Endodermal cell (in vitro differentiated cells): ENCODE measurements at places on chromosomes 5 and 9. TPM values are rescaled to one million over a fixed set of nuclear protein-coding genes. Genes with fewer than 3 reads are reported as not detected.

DNA sequence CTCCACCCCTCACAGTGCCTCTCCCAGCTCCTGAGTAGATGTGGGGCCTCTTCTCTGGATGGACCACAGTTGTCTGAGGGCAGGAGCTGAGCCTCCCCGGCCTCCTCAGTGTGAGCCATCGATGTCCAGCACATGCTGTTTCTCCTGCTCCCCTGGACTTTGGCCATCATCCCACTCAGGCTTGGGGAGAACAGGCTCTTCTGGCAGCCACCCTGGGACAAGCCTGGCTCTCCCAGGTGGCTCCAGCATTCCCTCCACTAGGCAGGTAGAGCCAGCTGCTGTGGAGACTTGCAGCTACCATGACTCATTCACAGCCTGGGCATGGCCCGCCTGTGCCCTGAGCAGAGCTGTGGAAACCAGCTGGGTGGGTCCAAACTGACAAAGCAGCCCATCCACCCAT lies 77.0 kb downstream of the CSNK1A1 start:
- DNase-seq: peak; percentile 60

- no peak for DNase-seq
Measured at GRCh38 chr9:6702707-6703106, 55.1 kb upstream of the KDM4C start.

DNA sequence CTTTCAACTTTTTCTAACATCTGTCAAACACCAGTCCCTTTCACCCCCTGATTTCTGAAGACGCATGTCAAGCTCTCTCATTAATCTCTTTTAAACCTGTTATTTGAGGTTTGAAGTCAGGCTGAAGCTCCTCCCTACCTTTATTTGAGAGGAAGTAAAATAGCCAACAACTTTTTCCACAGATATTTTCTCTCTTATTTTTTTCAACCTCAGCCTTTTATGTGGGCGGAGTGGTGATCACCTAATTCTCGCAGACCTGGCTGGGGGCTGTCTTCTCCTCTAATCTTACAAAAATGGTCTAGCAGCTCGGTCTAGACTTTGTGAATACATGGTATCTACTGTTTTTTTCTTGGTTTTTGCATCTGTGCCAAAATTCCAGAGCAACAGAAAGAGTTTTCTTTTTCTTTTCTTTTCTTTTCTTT lies 395.7 kb upstream of the ACTBL2 start:
- no peak for DNase-seq

GRCh38 chr5:160702934-160703333 lies 149.1 kb downstream of the ATP10B start:
- DNase-seq: no peak

- DNase-seq: no peak
Measured at GRCh38 chr5:14671414-14671813, 6.9 kb downstream of the OTULIN start.

DNA sequence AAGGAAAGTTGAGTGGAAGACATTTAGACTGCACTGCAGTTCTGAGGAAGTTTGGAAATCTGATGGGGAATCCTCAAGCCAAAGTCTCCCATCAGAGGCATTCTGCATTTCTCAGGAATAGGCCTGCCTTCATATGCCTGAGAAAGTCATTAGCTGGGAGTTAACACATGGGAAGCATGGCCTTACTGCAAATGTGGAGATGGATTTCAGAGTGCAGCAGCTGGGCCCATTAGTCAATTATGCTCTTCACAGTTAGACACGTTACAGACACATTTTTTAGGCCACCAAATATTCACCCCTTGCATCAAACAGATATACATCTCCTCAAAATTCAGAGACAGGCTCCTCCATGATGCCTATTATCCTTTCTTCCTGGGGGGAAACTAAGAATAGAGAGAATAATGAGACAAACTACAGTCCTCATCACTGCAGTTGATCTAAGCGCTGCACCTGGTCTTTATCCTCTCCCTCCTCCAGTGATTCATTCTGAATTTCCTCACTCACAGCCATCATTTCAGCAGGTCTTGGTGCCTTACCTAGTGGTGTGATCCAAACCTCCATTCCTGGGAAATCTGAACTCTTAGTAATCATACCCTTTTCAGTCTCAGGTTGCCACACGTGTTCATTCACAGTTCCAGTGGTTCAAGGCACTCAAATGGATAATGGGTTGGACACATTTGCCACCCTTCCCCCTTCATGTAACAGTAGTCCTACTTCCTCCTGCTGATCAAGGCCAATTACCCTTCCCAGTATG lies 47.9 kb upstream of the PPP2CA start:
- DNase-seq: no peak

DNA sequence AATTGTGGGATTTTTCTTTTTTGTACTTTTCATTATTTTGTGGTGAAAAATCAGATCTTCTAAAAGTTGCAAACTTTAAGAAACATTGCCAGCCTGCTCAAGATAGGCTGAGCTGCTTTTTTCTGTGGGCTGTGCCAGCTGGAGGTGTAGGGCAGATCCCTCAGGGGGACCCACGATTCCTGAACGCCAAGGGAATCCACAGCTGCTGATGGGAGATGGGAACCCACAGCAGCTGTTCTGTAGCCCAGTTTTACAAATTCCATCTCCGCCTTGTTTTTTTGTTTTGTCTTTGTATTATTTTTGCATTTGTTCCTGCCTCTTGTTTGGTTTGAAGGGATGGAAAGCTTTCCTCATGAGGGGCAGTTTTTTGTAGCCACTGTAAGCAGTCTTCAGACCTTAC lies 91.0 kb downstream of the WWC1 start:
- no peak for DNase-seq

GRCh38 chr5:135600971-135601381 lies 22.2 kb upstream of the CXCL14 start:
- DNase-seq: no peak

DNA sequence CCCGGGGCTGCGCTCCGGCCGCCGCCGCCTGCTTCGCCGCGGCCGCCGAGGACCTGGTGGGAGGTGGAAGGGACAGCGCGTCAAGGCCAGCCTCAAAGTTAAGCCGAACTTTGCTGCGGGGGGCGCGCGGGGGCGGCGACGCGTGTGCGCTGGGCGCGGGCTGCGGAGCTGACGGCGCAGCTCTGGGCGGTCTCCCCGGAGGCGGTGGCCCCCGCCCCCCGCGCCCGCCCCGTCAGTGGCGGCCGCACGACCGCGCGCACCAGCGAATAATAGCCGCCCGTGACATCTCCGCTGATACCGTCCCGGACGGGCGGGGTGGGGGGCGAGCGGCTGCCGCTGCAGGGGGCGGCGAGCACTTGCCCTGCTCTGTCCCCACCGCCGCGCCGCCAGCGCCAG lies 579 bp upstream of the FAM78A start:
- no peak for DNase-seq

- no peak for DNase-seq
Measured at GRCh38 chr5:32520356-32520755, 65.0 kb upstream of the SUB1 start.

DNA sequence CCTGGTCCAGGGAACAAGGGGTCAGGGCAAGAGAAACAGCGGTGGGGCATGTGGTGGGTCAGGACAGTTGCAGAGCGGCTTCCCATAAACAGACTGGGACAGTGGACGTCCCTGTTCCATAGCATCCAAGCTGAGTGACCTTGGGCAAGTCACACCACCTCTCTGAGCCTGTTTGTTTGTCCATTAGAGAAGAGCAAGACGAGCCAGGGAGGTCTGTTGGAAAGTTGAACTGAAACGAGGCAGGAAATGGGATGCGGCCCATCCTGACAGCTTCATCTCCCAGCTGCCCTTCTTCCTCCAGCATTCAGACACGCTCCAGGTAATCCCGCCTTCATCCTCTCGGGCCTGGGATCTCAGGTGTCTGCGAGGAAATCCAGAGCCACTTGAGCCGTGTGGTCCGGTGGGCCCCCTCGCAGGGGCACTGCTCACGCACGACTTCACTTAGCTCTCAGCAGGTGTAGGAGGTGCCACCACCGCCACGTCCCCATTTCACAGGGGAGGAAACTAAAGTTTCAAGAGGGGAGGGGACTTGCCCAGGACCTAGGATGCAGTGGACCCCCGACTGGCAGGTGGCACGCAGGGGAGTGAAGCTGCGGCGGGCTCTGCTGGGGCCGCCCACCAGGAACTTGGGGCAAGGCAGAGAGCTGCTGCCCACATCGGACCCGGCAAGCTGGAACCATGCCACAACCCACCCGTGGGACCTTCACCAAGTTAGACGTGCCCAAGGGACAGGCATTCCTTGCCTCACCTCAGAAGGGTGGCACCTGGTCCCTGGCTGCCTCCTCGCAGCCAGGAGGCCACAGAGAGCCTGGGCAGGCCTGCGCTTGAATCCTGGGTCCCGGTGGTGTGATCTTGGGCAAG lies 13.0 kb downstream of the PTGES2 start:
- DNase-seq: peak; percentile 50

GRCh38 chr9:131657037-131657377 lies 82.9 kb downstream of the RAPGEF1 start:
- no peak for DNase-seq

GRCh38 chr5:170159101-170159698 lies 53.5 kb downstream of the FOXI1 start:
- no peak for DNase-seq

DNA sequence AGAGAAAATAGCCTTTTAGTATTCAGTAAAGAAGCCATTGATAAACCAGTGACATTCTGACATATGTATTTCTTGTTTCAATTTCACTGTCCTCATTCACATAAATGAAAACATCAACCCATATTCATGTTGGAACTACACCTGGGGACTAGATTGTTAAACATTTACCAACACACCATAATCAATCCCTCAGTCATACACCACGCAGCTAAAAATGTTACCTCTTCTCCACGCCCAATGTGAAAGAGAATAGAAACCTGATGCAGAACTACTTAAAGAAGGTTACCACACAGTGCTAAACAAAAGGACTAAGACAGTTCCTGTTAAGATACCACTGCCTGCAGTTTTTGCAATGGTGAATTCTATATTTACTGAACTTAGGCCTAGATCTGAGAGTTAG lies 518.9 kb downstream of the PRELID2 start:
- no peak for DNase-seq

The CMYA5 gene
- 0.63 and 1.6 TPM in 2 replicates for total RNA-seq

The CNTRL gene
- total RNA-seq: 16.6 to 22.5 TPM (median 18.0 TPM) in 3 replicates

The RNF183 gene
- 0.48 TPM in 1 of 2 replicates, not detected in the other for total RNA-seq

The LCN10 gene
- total RNA-seq: 0.36 and 1.1 TPM in 2 replicates

The CCDC152 gene
- 12.9 to 16.1 TPM (median 13.9 TPM) in 3 replicates for total RNA-seq

The SLC6A19 gene
- 0.09 TPM in 1 of 3 replicates, not detected in the others for total RNA-seq

The PCDHB16 gene
- total RNA-seq: 8.5 to 10.6 TPM (median 9.7 TPM) in 3 replicates

The CBY3 gene
- total RNA-seq: not detected in 2 replicates

The IL5 gene
- not detected in 2 replicates for total RNA-seq

The PGM5 gene
- total RNA-seq: 0.33 TPM in 1 of 2 replicates, not detected in the other
